ENCODE measurements at places on chromosomes 16 and 17.

DNA sequence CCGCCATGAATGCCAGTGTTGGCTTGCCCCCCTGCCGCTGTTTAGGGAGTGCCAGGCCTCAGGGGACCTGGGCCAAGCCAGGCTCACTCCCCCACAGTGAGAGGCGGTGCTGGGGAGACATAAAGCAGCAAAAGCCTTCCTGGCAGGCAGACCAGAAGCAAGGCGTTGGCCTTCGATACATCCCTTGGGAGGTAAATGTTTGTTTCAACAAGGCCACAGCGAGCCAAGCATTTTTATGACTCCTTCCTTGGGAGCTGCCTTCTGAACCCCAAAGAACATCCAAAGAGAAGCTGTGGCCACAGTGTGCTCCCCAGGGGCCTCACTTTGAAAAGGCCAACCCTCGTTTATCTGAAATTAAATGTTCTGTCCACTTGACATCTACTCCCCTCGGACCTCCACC, 119.7 kb upstream of the CIBAR2 start:
- no peak for DNase-seq

- DNase-seq, result no peak
Observed at GRCh38 chr17:57425431-57425830, 169.1 kb downstream of the MSI2 start.

DNA sequence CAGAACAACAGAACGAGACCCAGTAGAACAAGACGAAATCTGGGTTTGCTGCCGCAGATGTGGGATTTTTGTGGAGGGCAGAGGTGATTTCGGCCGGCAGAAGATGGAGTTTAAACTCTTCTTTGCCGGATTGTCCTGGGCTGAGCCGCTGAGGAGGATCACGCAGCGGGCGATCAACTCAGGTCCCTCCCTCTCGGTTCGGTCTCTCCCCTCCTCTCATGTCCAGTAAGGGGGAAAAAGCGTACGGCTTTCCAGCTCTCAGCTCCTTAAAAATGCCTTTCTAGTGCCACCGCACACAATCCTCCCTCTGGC, 2.5 kb downstream of the PHF12 start:
- DNase-seq, result no peak

DNA sequence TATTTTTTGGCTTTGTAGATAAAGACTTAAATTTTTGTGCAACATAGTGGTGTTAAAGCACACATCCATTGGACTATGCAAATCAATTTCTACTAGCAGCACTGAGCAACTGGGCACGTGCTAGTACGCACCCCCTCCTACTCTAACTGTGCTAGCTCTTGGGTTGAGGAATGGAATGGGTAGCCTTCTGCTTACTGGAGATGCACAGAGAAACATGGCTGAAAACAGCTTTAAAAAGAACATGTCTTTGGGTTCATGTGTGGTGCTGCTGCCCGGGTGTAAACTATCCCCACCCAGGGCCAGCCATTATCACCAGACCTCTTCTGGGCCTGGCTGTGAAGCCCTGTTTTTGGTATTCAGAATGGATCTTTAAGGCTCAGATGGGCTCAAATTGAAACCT, 7.3 kb downstream of the ESRP2 start:
- no peak for DNase-seq

DNA sequence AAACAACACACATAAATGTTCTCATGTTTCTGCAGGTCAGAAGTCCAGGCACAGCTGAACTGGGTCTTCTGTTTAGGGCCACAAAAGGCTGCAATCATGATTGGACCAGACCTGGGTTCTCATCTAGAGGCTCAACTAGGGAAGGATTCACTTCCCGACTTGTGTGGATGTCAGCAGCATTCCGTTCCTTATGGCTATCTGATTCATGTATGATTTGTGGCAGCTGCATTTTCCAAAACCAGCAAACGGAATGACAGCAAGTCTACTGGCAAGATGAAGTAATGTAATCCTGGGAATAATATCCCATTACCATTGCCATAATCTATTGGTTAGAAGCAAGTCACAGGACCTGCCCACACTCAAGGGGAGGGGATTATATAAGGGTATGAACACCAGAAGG, 22.1 kb downstream of the CEP112 start:
- no peak for DNase-seq

DNA sequence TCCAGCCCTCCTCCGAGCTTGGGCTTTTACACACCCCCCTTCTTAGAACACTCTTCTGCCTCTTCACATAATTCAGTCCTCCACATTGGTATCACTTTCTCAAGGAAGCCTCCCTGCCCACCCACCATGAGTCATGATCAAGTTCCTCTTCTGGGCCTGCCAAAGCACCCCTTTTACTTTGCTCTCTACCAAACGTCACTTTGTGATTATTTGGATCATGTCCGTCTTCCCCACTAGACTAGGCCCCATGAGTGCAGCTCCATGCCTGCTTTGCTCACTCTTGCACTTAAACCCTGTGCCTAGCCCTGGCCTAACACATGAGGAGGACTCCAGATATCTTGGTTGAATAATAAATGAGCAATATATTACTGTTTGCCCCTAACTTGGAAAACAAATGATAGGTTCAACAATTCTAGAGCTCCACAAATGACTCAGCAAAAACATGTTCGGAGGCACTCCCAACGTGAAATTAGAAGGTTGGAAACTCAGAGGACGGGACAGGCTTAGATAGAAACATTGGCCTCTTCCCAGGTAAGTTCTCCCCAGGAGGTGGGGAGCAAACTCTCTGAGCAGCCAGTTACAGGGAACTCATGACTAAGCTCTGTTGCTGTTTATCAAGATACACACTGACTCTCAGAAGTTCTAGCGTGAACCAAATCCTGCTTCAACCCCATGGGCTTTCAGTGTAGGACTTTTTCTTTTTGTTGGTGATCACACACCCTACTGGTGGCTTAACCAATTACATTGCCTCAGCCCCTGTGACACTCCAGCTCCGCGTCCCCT, 28.3 kb downstream of the G6PC1 start:
- peak; percentile 57 for DNase-seq

GRCh38 chr17:17492571-17492970, 3.6 kb downstream of the RASD1 start:
- no peak for DNase-seq

- no peak for DNase-seq
Observed at GRCh38 chr16:16154281-16154951, 68.9 kb downstream of the ABCC6 start.

DNA sequence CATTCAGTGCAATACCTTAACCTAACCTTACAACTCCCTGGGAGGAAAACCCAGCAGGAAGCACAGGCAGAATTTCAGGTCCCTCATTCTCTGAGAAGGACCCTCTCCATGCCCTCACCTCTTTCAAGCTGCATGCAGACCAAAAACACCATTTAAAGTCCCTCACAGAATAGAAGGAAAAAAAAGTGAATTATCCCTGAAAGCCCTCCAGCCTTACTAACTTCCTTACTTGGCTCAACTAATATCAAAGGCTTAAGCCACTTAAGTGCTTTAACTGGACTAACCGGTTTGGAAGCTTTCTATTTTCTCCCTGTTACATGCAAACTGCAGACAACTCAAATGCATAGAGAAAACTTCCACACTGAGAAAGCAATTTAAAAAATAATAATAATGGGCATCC, 60.5 kb downstream of the ADAMTS18 start:
- DNase-seq, result no peak

DNA sequence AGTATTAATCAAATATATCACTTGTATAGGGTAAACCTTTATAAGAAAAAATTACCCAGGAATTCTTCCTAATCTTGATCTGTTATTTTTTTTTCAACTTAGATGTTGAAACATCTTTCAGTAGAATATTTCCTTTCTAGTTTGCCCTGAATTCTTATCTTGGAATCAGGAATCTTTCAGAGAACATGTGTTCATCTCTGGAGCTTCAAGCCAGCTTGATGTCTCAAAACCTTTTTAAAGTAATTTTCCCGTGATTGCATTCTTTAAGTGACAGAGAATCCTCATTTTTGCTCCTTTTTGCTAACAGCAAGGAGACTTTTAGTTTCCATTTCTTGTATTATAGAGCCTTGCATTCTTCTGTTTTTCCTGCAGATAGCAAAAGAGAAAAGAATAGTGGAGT, 90.8 kb downstream of the ELAC2 start:
- no peak for DNase-seq

GRCh38 chr17:5283571-5284315, 1.7 kb downstream of the RABEP1 start:
- DNase-seq, result peak; percentile 55

DNA sequence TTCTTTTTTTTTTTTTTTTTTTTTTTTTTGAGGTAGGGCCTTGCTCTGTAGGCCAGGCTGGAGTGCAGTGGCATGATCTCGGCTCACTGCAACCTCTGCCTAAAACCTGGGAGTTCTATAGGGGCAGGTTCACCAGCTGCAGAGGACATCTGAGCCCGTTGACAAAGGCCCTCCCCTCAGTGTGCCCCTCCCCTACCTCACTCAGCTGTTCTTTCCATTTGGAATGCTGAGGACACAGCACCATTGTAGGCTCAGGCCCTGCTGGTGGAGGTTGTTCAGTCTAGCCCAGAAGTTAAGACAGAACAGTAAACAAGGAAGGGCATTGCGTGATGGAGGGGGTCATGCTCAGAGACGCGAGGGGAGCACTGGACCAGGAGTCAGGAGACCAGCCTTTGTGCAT, 21.8 kb upstream of the KIF19 start:
- no peak for DNase-seq

DNA sequence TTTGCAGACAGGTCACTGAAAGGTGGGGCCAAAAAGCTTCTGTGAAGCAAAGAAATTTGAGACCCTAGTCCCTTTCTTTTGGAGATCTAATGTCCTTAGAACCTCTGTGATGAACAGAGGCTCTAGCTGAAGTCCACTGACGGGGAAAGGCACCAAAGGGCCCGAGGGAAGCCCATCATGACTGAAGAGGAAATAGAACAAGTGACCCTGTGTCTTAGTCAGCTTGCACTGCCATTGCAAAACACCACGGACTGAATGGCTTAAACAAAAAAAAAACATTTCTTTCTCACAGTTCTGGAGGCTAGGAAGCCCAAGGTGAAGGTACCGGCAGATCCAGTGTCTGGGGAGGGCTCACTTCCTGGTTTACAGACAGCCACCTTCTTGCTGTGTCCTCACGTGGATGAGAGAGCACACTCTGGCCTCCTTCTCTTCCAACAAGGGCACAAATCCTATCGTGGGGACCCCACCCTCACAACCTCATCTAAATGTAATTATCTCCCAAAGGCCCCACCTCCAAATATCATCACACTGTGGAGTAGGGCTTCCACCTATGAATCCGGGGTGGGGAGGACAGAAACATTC, 24.3 kb upstream of the ASGR2 start:
- DNase-seq, result no peak

- DNase-seq, result no peak
Observed at GRCh38 chr16:78571434-78571833, 472.0 kb downstream of the WWOX start.
